ENCODE measurements at places on chromosomes 16 and 17. TPM values are rescaled to one million over a fixed set of nuclear protein-coding genes. Genes with fewer than 3 reads are reported as not detected.

Gene DPEP1
- 1.1 TPM for total RNA-seq

Gene DHRS7C
- total RNA-seq = not detected

Gene HOXB3
- total RNA-seq = 6.6 TPM

Gene ST6GALNAC2
- 0.51 TPM for total RNA-seq

Gene ADCY7
- 14.7 TPM for total RNA-seq

Gene CCL4
- not detected for total RNA-seq

Gene KRT36
- total RNA-seq = not detected

Gene MRTFB
- 14.1 TPM for total RNA-seq

Gene PLD6
- total RNA-seq = 6.4 TPM

Gene RSKR
- total RNA-seq = 3.8 TPM
